ENCODE measurements at places on chromosomes 16 and 17.
A peak's percentile ranks its signal among the peaks of the same experiment; 100 is the strongest.

DNA sequence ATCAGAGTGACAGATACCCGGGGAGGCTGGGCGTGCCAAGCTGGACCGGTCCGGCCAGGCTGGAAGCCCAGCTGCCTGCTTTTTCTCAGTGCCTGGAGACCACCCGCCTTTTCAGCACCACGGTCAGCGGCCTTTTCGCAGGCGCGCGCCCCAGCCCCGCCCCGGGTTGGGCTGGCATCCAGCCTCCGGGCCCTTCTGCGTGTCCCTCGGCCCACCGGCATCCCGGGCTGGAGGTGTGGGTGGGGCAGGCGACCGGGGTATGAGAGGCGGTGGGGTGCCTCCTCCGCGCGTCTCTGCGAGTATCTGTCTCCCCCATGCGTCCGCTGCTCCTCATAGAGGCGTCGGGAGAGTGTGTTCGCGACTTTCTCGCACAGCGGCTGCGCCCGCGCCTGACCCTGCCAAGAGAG lies 102.5 kb downstream of the MRM1 start:
- DNase-seq = peak; percentile 54

DNA sequence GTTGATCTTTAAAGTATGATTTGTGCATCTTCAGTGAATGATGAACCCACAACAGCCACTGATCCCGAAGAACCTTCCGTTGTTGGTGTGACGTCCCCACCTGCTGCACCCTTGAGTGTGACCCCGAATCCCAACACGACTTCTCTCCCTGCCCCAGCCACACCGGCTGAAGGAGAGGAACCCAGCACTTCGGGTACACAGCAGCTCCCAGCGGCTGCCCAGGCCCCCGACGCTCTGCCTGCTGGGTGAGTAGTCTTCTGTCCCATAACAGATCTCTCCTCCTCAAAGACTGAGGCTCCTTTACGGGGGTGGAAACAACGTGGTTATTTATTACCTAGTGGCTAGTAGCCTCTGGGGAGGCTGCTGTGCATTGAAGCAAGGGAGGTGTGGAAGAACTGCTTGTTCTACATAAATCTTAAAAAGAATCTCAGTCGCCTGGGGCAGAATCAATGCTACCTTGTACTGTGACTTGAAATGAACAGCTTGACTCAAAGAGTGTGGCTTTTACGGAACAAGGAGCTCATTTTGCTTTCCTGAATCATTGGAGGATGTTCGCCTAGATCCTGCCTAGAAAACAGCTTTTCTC lies 63.0 kb upstream of the CLEC18A start:
- DNase-seq = no peak

GRCh38 chr16:53912155-53912554 lies 208.2 kb downstream of the FTO start:
- DNase-seq = peak; percentile 82

DNA sequence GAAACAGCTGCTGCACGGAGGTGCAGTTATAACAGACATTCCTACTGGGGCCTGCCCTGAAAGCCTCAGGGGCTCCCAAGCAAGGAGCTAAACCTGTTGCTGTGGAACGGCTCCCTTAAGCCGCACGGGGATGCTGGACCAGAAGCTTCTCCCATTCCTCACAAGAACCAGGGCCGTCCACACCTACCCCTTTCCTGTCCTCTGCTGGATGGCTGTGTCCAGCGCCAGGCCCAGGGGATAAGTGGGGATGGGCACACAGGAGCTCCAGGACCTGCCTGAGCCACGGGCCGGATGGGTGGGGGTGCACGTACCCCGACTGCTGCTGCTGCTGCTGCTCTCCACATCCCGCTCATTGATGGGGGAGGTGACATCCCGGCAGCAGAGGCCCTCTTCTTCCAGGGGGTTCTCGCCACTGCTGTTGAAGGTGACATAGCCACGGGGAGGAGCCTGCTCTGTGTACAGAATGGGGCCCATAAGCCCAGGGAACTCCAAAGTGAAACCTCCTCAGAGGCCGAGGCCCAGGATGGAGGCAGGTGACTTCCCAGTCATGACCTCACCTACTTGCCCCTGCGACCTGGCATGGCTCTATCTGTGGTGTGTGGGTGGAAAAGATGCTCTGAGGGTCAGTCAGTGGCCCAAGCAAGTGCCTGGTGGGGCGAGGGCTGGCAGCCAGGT lies 8.6 kb downstream of the NUDT16L1 start:
- no peak for DNase-seq

Measured in epithelial cell of esophagus (primary cell).